ENCODE measurements at places on chromosomes 13 and 19.

- DNase-seq, result no peak
Observed at GRCh38 chr13:98787996-98788395, 35.5 kb upstream of the SLC15A1 start.

GRCh38 chr13:26628706-26629105, 71.2 kb downstream of the WASF3 start:
- DNase-seq, result no peak

GRCh38 chr13:27772651-27773425, 19.4 kb upstream of the GSX1 start:
- DNase-seq, result no peak

DNA sequence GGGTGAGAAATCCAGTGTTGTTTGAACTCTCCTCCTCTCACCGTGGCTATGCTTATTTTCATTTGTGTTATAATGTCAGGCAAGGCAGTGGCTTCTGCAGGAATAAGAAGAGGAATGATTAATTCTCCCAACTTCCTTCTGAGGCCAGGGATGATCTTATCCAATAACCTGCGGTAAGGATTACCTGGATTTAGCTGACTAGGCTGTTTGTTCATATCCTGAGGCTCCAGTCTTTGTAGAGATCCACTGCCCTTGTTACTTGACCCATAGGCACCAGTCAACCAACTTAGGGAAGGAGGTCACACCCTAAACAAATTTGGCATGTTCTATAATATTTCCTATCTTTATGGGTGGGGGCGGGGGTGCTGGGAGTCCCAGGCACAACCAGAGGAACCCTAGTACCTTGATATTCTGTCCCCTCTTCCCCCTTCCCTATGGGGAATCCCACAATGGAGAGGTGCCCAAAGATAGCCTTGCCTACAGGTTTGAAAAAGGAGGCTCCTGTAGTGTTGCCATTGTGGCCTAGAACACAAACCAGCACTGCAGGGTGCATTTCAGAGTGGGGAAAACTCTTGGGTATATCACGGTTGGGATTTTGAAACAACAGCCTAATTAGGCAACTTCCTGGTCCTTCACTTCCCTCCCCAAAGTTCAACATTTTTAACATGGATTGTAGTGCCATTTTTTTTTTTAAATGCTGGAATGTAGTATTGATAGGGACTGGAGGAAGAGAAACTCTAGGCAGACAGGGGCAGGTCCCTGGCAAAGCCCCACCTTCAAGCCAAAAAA, 977.5 kb upstream of the SPRY2 start:
- DNase-seq, result no peak

- no peak for DNase-seq
Observed at GRCh38 chr19:17026706-17027534, at the start of gene CPAMD8. TSS of gene CPAMD8 (minus strand) at chr19:17026810. CDS start at chr19:17026642, 168 bp downstream.

- no peak for DNase-seq
Observed at GRCh38 chr13:21501686-21502085, 42.6 kb upstream of the ZDHHC20 start.

DNA sequence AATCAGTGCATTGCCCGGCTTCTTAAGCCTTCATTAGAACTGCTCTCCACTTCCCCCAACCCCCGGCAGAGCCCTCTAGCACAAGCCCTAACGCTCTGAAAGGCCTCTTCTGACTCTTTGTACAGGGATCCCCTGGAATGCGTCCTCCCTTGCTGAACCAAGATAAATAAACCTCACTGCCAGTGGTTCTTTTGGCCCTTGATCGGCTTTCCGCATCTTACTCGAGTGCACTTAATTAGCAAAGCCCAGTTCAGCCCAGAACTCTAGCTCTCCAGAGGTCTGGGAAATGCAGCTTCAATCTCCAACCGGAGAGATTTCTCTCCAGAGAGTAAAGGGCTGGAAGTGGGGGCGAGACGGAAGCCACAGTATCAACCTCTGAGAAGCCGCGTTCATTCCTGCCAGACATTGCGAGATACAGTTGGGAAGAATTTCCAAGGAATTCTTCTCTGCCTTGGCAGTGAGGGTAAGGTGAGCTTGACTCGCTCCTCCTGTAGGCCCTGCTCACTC, 8.7 kb upstream of the ZNF444 start:
- no peak for DNase-seq

DNA sequence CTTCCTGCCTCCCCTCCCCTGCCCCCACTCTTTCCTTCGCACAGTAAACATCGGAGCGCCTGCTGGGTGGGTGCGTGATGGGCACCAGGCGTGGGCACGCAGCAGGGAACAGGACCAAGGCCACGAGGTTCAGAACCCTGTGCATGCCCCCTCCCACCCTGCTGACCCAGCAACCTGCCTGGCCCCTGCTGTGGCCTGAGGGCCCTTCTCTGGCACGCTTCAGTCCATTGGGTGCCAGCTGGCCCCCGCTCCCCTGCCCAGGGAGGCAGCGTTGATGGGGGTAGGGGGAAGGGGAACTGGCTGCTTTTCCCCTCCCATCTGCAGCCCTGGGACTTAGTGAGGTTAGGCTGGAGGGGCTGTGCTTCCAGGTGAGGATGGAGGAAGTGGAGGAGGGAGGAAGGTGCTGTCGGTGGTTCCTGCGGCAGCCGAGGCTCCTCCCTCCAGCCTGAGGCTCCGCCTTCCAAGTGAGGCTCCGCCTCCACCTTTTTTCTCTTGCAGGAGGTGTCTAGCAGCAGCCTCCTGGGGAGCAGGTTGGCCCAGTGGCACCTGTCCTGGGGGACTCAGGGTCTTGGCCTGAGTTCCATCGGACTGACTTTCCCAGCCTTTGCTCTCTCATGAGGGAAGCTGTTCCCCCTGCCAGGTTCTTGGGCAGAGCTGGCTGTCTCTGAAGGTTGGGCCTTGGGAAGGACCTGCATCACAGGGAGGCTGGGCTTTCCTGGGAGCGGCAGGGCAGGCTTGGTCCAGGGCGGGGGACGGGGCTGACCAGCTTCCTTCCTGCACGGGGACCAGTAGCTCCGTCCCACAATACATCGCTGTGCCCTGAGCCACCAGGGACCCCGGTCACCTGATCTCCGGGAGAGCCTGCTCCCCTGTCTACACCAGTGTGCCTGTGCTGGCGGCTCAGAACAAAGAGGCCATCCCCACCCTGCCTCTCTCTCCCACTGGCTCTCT, 7.3 kb downstream of the PIAS4 start:
- peak; percentile 39 for DNase-seq

DNA sequence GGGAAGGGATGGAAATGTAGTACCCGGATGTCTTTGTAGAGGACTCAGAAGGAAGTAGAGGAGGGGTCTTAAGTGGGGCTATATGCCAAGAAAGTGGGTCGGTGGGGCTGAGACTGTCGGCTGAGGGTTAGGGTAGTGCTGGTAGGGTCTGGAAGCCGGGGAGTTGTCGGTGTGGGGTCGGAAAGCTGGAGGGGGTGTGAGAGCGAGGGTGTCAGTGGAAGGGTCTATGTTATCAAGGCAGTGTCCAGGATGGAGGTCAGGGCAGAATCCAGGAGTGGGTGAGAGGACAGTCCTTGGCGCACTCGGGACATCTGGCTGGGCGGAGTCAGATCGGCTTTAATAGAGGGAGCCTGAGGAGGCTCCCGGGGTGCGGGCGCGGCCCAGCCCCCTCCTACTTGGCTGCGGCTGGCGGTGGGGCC, 1.7 kb downstream of the HSPB6 start:
- no peak for DNase-seq

- DNase-seq, result peak; percentile 43
Observed at GRCh38 chr19:49689133-49690078, at the start of gene ADM5. TSS of gene ADM5 (plus strand) at chr19:49689594. CDS start at chr19:49689838, 244 bp downstream.

- DNase-seq, result no peak
Observed at GRCh38 chr19:3068071-3068470, 5.8 kb upstream of the TLE5 start.

GRCh38 chr13:93925990-93926389, 553.5 kb downstream of the DCT start:
- DNase-seq, result no peak

- no peak for DNase-seq
Observed at GRCh38 chr19:340620-341385, 3.8 kb downstream of the MIER2 start.
